Right ventricle myocardium inferior (tissue), 1 donor: ENCODE measurements at places on chromosomes 5 and 9.
A peak's percentile ranks its signal among the peaks of the same experiment; 100 is the strongest.

DNA sequence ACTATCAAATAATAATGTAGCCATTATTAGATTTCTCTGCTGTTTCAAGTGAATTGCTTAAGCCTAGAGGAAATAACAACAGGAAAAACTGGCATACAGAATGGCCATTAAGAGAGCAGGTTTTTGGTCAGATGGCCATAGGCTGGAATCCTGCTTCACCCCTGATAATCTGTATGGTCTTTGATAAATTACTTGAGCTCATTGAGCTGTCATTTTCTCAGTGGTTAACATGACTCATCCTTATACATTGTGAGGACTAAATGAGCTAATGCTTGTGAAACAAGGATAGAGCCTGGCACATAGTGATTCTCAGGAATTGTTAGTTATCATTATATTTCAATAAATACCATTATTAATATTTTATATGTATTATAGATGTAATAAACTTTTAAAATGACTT is 516.5 kb downstream of the KIF4B start:
- no peak for DNase-seq

DNA sequence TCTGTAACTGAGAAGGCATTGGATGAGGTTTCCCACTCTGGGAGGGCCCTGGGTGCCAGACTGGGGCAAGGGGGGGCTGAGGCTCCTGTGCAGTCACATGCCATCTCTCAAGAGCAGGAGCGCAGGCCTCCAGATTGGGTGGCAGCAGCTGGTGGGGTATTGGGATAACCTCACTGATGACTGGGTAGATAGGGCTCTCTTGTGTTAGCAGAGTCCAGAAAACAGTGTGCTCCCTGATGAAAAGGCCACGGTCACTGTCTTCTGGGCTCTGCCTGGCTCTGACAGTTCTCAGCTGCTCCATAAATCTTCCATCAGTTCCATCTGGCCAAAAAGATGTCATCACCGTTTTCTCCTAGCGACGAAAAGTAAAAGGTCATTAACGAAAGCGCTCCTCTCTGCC is 21.8 kb upstream of the NKX2-5 start:
- no peak for DNase-seq

- DNase-seq = no peak
Measured at GRCh38 chr9:21997480-21997879, 2.9 kb downstream of the CDKN2B-AS1 start.

DNA sequence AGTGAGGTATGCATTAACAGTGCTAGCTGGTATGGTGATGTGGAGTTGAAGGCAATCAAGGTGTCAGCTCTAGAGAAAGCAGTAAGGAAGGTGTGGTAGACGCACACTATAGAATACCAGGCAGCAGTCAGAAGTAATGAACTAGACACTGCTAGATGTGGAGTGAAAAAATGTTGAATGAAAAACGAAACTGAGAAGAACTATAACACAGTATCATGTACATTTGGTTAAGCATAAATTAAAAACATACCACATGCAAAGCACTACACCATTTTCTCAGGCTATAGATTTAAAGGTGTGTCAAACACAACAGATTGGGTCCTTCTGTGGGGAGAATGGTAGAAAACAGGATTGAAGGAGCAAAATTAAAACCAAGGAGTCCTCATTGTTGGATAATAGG is 15.4 kb downstream of the ZNF622 start:
- no peak for DNase-seq

GRCh38 chr5:170752257-170753215 is 31.0 kb upstream of the GABRP start:
- DNase-seq = no peak

DNA sequence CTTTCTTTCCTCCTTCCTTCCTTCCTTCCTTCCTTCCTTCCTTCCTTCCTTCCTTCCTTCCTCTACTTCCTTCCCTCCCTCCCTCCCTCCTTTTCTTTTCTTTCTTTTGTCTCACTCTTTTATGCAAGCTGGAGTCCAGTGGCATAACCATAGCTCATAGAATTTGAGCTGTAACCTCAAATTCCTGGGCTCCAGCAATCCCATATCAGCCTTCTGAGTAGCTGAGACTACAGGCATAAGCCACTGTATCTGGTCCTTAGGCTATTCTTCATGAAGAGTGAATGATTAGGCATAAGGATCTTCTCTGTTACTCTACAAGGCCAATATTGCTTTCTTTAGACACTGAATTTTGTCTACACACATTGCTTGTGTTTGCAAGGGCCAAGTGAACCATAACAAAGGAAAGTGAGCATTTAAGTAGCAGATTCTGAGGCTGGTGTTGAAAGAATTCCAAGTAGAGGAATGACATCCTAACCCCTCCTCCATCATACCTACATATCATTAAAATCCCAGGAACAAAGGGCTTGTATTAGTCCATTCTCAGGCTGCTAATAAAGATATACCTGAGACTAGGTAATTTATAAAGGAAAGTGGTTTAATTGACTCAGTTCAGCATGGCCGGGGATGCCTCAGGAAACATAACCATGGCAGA is 293.2 kb downstream of the HCN1 start:
- DNase-seq = no peak

GRCh38 chr5:134446938-134447337 is 35.3 kb upstream of the CDKN2AIPNL start:
- DNase-seq = no peak

- DNase-seq = peak; percentile 95
Measured at GRCh38 chr5:154038707-154039457, at the start of the genes FAM114A2 and MFAP3. TSS of gene FAM114A2 (minus strand) at chr5:154038910. CDS start at chr5:154034953, 3,957 bp downstream. TSS of gene MFAP3 (plus strand) at chr5:154038967. CDS start at chr5:154049723, 10,756 bp downstream.

DNA sequence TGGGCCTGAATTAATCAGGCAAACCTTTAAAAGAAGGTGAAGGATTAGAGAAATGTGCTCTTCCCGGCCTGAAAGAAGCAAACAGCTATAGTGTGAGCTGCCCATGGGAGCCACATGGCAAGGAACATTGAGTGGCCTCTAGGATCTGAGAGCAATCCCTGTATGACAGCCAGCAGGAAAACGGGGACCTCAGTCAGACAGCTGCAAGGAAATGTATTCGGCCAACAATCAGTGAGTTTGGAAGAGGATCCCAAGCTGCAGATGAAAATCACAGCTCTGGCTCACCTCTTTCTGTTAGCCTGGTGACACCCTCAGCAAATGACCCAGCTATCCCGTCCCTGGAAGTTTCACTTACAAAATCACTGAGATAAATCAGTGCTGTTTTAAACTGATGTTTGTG is 309.2 kb downstream of the SH3GL2 start:
- DNase-seq = no peak

DNA sequence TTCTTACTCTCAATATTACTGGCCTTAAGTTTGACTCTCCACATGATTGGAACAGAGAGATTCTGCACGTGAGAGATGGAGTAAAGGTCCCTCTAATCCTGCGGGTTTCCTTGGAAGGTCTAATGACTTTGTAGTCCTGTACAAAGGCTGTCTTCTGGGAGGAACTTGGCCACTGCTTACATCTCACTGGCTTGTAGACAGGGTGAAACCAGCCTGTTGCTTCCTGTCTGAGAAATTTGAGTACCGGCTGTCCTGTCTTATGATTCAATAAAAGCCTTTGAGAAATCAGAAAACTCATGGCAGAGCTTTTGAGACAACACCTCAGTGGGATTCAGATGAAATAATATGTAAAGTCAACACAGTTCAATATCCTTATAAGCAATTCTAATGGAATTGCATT is 43.0 kb downstream of the IL31RA start:
- DNase-seq = no peak

DNA sequence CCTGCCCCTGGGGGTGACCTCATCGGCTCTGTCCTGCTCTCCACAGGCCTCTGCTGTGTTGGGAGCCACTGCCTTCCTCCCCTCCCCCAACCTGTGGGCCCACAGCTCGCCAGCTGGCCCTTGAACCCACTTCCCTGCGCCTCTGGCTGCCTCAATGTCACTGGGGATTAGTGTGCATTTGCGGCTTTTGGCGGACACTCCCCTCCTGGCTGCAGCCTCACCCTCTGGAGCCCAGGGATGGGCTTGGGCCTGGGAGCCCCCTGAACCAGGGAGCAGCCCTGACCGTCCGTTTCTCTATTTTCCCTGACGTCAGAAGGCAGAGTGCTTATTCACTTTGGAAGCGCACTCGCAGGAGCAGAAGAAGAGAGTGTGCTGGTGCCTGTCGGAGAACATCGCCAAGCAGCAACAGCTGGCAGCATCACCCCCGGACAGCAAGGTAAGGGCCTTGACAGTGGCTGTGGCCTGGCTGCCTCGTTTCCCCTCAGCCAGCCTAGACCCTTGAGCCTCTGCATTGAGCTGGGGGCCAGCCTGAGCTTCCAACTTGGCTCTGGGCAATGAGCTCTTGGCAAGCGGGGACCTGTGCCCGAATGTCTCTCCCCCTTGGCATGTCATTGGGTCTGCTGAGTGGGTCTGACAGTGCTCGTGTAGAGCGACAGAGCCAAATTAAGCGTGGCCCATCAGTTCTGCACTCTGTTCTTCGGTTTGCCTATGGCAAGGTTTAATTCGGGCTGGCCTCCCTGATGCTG is 73.1 kb downstream of the RGS3 start:
- DNase-seq = peak; percentile 89

DNA sequence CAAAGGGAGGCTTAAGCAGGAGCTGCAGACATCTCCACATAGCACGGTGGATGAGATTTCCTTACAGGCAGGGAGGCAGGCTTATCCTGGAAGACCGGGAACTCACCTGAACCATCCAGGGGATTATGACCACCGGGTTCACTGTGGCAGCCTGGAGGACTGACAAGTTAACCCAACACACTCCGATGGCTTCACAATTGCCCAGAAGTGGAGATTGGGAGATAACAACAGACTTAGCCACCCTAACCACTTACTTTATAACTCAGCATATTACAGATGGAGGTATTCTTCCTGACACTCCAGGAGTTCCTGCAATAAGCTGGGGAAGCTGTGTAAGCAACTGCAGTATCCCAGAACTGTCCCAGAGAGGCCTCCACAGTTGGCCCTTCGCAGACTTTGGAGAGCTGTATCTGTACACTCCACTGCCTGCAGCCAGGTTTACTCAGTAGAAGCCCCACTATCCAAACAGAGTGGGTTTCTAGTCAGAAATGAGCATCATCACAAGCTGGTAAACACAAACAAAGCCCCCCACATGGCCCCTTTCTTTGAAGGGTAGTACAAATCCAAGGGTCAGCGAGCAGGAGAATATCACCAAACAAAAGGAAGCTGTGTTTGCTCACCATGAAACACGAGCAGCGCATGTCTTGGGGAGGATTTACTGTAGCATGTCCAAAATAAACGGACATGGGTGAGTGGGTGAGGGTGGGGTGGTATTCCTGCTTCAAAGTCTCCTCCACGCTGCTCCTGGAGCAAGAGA is 462.2 kb downstream of the RASEF start:
- DNase-seq = no peak

- DNase-seq = no peak
Measured at GRCh38 chr5:61020415-61020814, 75.4 kb downstream of the NDUFAF2 start.

DNA sequence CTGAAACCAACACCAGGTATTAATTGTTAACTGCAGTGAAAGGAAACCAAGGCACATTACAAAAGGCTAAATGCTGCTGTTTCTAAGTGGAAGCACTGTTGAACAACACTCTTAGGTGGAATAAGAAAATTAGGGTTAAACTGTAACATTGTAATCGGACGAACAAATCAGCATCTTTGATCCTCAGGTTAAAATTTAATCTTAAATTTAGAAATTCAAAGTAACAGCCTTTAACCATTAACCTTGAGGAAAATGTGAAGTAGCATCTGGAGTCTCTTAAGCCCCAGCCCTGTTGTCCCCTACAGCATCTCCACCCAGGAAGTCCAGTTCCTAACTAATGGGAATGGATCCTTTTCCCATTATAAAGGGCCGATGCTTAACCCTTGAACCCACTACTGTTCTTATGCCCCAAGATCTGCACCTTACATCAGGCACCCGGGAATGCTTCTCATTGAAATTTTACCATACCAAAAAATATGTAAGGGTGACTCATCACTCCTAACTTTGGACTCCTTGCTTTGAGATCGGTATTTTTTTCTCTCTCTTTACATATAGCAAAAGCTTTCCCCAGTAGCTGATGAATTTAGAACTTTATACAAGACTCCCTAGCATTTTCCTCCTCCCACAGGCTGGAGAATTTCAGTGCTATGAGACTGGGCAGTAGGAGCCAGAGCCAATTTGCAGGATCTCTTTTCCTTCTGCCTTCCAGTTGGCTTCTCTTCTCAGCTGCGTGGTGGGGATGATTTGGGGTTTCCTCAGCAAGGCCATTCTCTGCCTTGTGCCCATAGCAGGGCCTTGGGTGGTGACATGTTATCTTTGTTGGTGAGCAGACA is 32.0 kb upstream of the ITGA2 start:
- DNase-seq = no peak

DNA sequence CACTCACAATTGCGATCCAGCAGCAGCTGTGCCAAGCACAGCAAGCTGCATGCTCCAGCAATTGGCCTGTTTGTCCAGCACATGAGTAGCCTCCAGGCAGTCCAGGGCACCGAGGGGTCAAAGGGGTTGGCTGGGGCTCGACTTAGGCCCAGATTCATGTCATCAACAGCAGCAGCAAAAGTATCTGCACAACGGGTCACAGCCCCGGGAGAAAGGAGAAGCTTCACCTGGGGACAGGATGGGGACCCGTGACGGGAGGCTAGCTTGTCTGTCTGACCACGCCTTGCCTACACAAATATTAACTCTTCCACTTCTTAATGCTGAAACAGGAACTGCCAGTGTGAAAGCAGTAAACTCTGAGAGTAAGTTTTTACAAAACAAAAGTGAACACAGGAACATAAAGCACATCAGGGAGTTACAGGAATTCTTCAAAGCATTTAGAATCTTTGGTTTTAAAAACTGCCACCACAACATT is 191.2 kb downstream of the PIK3R1 start:
- no peak for DNase-seq

DNA sequence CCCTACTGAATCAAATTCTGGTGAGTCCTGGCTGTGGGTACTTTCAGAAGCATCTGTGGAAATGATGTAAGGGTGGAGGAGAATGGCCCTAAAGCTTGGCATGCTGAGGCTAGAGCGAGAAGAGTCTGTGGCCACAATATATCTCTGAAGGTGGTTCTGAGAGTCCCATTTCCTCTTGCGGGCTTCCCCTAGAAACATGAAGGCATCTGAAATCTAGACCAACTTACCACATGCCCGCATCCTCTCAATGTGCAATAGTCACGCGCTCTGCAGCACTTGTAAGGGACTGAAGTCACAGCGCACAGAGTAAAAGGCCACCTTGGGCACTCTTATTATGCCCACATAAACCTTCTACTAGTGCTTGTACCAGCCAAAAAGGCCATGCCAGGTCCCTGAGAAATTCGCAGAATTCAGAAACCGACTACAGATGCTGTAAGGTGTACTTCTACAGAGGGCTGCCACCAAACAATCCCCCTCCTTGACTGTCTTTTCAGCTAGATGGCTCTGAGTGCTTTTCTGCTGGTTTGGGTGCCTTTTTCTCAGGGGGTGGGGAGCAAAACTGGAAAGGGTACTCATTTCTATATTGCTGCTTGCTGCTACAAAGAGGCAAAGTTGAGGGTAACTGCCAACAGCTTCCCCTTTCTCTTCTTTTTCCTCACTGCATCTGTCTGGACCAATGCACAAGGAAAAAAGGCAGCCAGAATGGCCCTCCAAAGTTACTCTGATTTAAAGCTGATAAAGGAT is 107.3 kb downstream of the ZDHHC21 start:
- DNase-seq = no peak
